ENCODE measurements at places on chromosomes 11 and 22. TPM values are rescaled to one million over a fixed set of nuclear protein-coding genes. Genes with fewer than 3 reads are reported as not detected.

- no peak overlapping the region for H3K27ac ChIP-seq
- no peaks in the 10 kb centered on the region for H3K36me3 ChIP-seq
- no peak overlapping the region for H3K4me3 ChIP-seq
Measured at GRCh38 chr11:129067454-129067853, 124.7 kb downstream of the ARHGAP32 start.

- H3K4me3 ChIP-seq: no peak overlapping the region
- no peak overlapping the region for H3K27ac ChIP-seq
- no peaks in the 10 kb centered on the region for H3K27me3 ChIP-seq
- no peaks in the 10 kb centered on the region for H3K36me3 ChIP-seq
- no peak for DNase-seq
Measured at GRCh38 chr22:35070451-35071093, 4.6 kb downstream of the ISX start.

GRCh38 chr22:39625569-39626537 lies 55.3 kb downstream of the CACNA1I start:
- H3K36me3 ChIP-seq: no peaks in the 10 kb centered on the region
- H3K4me3 ChIP-seq: no peak overlapping the region
- H3K4me1 ChIP-seq: no peaks in the 10 kb centered on the region
- peaks cover 4% of the 10 kb centered on the region for H3K27me3 ChIP-seq
- no peak for DNase-seq

- no peaks in the 10 kb centered on the region for H3K27me3 ChIP-seq
- H3K4me1 ChIP-seq: no peaks in the 10 kb centered on the region
- DNase-seq: no peak
- H3K4me3 ChIP-seq: no peak overlapping the region
Measured at GRCh38 chr11:102097186-102097585, 13.1 kb upstream of the YAP1 start.

- H3K27ac ChIP-seq: no peak overlapping the region
- peaks cover 32% of the 10 kb centered on the region for H3K27me3 ChIP-seq
- DNase-seq: no peak
- H3K4me3 ChIP-seq: no peak overlapping the region
- no peaks in the 10 kb centered on the region for H3K36me3 ChIP-seq
- no peaks in the 10 kb centered on the region for H3K4me1 ChIP-seq
Measured at GRCh38 chr11:86814775-86815174, 14.4 kb downstream of the PRSS23 start.

SNX32 gene
- total RNA-seq: 0.44 TPM

ZW10 gene
- 21.5 TPM for total RNA-seq

SYT9 gene
- not detected for total RNA-seq
